ENCODE measurements at places on chromosomes 2 and 18.
A peak's percentile ranks its signal among the peaks of the same experiment; 100 is the strongest.

DNA sequence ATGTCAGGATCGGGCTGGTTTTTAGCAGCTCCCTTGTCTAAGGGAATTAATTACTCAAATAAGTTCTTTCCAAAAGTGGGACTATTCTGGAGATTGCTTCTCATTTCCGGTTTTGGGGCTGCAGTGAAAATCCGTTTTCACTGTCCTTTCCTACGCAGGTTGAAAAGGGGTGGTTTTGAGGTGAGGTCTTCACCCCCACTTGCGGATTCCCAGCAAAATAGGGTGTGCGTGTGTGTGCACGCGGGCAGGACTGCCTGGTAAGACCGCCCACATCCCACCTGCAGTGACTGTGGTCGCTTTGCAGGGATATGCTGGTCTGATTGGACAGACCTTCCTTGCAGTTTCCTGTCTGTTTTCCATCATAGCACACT, 472 bp upstream of the PLEKHM3 start:
- peak; percentile 58 for DNase-seq

GRCh38 chr2:201980389-201980821, 53.2 kb upstream of the FZD7 start:
- DNase-seq, result no peak

DNA sequence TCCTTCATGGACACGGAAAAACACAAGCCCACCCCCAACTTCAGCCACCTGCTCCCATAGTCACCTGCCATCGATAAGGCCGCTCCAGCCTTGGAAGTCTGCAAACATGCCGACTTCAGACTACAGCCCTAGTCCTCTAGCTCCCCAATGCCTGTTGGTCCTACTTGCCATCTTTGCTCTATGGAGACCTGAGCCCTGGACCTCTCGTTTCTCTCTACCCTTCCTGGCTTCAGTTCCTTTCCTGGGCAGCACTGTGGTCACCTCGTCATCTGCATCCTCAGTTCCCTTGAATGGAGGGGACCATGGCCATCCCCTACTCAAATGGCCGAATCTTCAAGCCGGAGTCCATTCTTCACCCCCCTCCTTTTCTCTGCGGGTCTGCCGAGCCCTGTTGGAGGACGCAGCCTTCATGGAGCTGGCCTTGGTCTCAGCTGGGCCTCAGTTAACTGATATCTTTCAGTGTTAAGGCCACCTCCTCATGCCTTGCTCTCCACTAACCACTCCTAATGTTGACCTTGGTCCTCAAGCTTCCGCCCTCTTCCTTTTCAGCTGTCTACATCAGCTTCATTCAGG, 47.7 kb upstream of the GBX2 start:
- DNase-seq, result no peak

GRCh38 chr2:223643309-223643708, 41.1 kb upstream of the SCG2 start:
- no peak for DNase-seq

DNA sequence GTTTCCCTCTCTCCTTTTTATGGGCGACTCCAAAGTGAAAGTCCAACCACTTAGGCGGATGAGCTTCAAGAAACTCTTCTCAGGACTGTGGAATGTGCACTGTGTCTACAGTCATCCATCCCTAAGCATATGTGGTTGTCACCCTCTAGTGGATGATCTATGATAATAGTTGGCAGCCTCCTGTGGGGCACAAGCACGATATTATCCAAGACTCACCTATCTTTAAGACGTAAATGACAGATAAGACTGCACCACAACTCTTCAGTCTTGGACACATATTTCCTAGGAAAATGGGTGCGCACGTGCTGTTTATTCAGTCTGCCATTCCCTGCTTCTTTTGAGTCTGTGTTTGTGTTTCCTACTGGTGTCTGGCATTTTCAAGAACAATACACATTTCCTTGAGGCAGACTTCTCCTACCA, 145.5 kb upstream of the CTAGE1 start:
- DNase-seq, result no peak

- no peak for DNase-seq
These were observed 22.2 kb upstream of the TTN start for GRCh38 chr2:178829299-178829960.

- no peak for DNase-seq
These were observed 15.3 kb downstream of the UPP2 start for GRCh38 chr2:158116936-158117335.

DNA sequence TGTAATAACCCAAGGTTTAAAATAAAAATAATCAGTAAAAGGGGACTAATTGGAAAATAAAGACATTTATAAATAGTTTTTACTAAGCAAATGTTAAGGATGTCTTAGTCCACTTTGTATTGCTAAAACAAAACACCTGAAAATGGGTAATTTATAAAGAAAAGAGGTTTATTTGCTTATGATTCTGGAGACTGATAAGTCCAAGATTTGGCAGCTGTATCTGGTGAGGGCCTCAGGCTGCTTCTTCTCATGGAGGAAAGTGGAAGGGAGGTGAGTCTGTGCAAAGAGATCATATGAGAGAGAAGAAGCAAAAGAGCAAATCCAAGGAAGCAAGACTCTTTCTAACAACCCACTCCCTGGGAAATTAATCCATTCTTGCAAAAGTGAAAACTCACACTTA, 299.5 kb downstream of the DSC3 start:
- DNase-seq, result no peak

GRCh38 chr2:129887688-129888266, 91.7 kb upstream of the RAB6C start:
- no peak for DNase-seq

DNA sequence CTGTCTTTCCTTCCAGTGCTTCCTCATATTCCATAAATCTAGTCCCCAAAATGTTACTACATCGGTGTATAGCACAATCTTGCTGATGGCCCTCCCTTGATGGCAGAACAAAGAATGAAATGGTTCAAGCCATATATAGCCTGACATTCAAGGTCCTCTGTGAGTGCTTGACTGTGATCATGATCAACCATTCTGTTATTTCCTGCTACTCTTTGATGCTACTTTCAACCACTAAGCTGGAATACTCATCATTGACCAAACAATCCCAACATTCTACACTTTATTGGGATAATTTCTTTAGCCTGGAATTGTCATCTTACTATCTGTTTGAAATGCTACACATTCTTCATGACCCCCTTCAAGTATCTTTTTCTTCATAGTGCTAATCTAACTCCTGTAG, 633.9 kb downstream of the PLCL1 start:
- DNase-seq, result no peak

- DNase-seq, result no peak
These were observed 143.7 kb downstream of the ASB1 start for GRCh38 chr2:238570391-238570790.

- DNase-seq, result peak; percentile 56
These were observed 32.5 kb upstream of the CD28 start for GRCh38 chr2:203673933-203674332.
